ENCODE measurements at places on chromosomes 4 and X. TPM values are rescaled to one million over a fixed set of nuclear protein-coding genes. Genes with fewer than 3 reads are reported as not detected.

DNA sequence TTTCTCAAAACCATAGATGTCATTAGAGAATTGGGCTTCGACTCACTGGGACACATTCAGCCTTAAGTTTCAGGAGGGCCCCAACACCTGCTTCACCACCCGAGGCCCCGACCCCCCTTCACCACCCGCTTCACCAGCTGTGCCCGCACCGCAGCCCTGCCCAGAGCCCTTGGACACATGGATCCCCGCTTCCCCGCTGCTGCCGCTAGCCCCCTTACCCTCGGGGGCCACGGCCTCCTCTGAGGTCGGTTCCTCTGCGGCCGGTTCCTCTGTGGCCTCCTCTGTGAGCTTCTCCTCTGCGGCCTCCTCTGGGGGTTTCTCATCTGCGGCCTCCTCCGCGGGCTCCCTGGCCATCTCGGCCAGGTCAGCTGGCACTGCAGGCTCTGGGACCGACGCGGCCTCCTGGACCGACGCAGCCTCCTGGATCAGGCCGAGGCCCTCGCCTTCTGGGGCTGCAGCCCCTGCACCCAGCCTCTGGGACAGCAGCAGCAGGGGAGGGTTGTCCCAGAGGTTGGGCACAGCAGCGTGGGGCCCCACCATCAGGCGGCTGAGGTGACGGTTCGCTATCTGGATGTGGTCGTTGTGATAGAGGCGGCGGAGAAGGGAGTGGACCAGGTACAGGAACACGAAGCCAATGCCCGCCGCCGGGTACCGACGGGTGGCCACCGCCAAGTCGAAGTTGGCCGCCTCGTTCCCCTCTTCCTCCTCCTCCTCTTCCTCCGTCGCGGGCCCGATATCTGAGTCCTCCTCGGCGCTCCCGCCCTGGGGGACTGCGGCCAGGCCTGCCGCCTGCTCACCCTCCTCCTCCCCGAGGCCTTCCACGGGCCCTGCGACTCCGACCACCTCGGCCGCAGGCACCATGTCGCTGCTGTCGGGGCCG, 748 bp downstream of the CT47B1 start:
- no peaks in the 10 kb centered on the region for H3K36me3 ChIP-seq
- H3K27ac ChIP-seq = no peak overlapping the region
- DNase-seq = no peak
- no peak overlapping the region for H3K4me3 ChIP-seq
- H3K27me3 ChIP-seq = no peaks in the 10 kb centered on the region
- no peaks in the 10 kb centered on the region for H3K4me1 ChIP-seq

GRCh38 chrX:37302569-37302968, 46.6 kb upstream of the PRRG1 start:
- no peak overlapping the region for H3K27ac ChIP-seq
- H3K4me1 ChIP-seq = no peaks in the 10 kb centered on the region
- no peak overlapping the region for H3K4me3 ChIP-seq
- no peaks in the 10 kb centered on the region for H3K27me3 ChIP-seq
- DNase-seq = peak; percentile 9

The MAGEH1 gene
- 7.5 TPM for total RNA-seq

The USP17L18 gene
- total RNA-seq = not detected

The USP38 gene
- 21.3 TPM for total RNA-seq

GRCh38 chr4:72451349-72451748, 117.7 kb downstream of the ADAMTS3 start:
- H3K4me3 ChIP-seq = no peak overlapping the region
- H3K4me1 ChIP-seq = no peaks in the 10 kb centered on the region
- H3K36me3 ChIP-seq = no peaks in the 10 kb centered on the region
- H3K27ac ChIP-seq = no peak overlapping the region

GRCh38 chr4:24195991-24196736, 306.3 kb upstream of the PPARGC1A start:
- DNase-seq = no peak
- H3K36me3 ChIP-seq = no peaks in the 10 kb centered on the region
- H3K4me1 ChIP-seq = no peaks in the 10 kb centered on the region
- H3K27me3 ChIP-seq = no peaks in the 10 kb centered on the region
- H3K27ac ChIP-seq = no peak overlapping the region
- H3K4me3 ChIP-seq = no peak overlapping the region

DNA sequence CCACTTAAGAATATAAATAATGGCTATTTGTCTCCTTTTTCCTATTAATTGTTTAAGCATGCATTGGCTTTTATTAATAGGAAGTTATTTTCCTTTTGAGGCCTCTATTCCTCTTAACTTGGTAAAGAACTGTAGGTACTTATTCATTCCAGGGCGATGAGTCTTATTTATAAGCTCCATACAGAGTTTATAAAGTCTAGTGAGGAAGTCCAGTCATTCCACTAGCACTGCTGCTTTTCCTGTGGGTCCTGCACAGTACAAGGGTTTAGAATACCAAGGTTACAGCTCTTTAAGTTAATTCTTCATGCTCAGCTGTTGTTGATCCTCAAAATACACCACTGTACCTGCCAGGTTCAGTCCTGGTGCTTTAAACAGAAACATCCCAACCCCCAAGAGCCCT, 28.5 kb upstream of the WNK3 start:
- H3K4me1 ChIP-seq = no peaks in the 10 kb centered on the region
- no peak for DNase-seq
- no peaks in the 10 kb centered on the region for H3K36me3 ChIP-seq

- no peaks in the 10 kb centered on the region for H3K36me3 ChIP-seq
- no peak for DNase-seq
- no peaks in the 10 kb centered on the region for H3K4me1 ChIP-seq
- no peaks in the 10 kb centered on the region for H3K27me3 ChIP-seq
- H3K27ac ChIP-seq = no peak overlapping the region
- no peak overlapping the region for H3K4me3 ChIP-seq
Measured at GRCh38 chrX:111395149-111395548, 16.8 kb downstream of the DCX start.

- peak; percentile 21 for DNase-seq
- H3K27me3 ChIP-seq = no peaks in the 10 kb centered on the region
Measured at GRCh38 chrX:51614353-51615012, 4.2 kb downstream of the CENPVL3 start.

DNA sequence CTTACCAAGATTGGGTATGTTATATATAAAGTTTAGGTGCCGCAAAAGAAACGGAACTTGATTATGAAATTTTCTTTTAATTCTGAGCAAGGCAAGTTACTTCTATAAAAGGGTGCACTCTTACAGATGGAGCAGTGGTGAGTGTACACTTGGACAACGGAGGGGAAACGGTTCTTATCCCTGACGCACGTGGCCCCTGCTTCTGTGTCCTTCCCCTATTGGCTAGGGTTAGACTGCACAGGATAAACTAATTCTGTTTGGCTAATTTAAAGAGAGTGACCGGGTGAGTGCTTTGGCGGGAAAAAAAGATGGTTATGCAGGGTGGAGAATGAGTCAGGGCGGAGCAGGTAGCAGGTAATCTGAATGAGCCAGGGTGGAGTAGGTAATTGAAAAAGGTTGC, 149.5 kb downstream of the GC start:
- H3K4me1 ChIP-seq = no peaks in the 10 kb centered on the region
- no peak overlapping the region for H3K4me3 ChIP-seq
- H3K27ac ChIP-seq = no peak overlapping the region
- H3K36me3 ChIP-seq = no peaks in the 10 kb centered on the region
- H3K27me3 ChIP-seq = no peaks in the 10 kb centered on the region

GRCh38 chrX:150879855-150880807, 18.3 kb downstream of the CD99L2 start:
- no peaks in the 10 kb centered on the region for H3K36me3 ChIP-seq
- no peaks in the 10 kb centered on the region for H3K4me1 ChIP-seq
- H3K4me3 ChIP-seq = no peak overlapping the region
- DNase-seq = no peak
- H3K27me3 ChIP-seq = no peaks in the 10 kb centered on the region

DNA sequence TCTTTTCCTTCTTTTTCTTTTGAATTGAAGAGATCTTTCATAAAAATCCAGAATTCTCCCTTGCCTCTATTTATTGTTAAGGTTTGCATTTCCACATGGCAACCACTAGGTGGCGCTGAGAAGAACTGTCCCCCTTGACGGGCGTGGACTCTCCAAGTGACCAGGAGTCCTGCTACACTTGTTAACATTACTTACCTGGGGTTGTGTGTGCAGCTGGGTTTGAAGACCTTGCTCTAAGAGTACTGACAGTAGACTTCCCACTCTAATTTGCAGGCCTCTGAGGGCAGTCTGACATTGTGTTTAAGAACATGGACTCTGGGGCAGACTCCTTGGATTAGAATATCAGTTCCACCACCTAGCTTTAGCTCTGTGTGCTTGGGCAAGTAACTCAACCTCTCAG, 52.8 kb downstream of the GPRIN3 start:
- H3K27me3 ChIP-seq = no peaks in the 10 kb centered on the region
- no peak overlapping the region for H3K27ac ChIP-seq
- no peaks in the 10 kb centered on the region for H3K36me3 ChIP-seq

GRCh38 chrX:791479-792034, 161.0 kb downstream of the SHOX start:
- no peak overlapping the region for H3K27ac ChIP-seq
- DNase-seq = no peak
- no peaks in the 10 kb centered on the region for H3K36me3 ChIP-seq
- no peaks in the 10 kb centered on the region for H3K4me1 ChIP-seq

GRCh38 chr4:179803857-179804256, 2361.6 kb upstream of the AGA start:
- no peaks in the 10 kb centered on the region for H3K27me3 ChIP-seq
- no peaks in the 10 kb centered on the region for H3K4me1 ChIP-seq
- no peak for DNase-seq
- no peak overlapping the region for H3K4me3 ChIP-seq

The ANKRD50 gene
- total RNA-seq = 7.5 TPM

GRCh38 chr4:158067646-158068045, 105.2 kb downstream of the GASK1B start:
- no peaks in the 10 kb centered on the region for H3K27me3 ChIP-seq
- H3K4me3 ChIP-seq = no peak overlapping the region
- H3K36me3 ChIP-seq = no peaks in the 10 kb centered on the region
- no peak for DNase-seq
- no peak overlapping the region for H3K27ac ChIP-seq

DNA sequence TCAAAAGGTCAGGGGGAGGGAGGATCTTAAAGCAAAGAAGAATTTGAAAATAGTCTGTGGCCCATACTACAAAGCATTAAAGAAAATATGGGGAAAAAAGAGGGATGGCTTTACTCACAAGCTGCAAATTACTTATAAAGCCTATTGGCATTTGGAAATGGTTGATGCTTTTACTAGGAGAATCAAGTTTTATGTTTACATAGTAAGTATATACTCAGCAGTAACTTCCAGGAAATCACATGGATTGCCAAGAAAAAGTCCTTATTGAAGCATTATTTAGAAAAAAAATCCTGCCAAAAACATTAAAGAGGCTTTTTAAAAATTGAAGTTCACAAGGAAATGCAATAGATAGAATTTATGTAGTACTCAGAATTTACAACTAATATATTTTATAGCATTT, 8.4 kb upstream of the SH3RF1 start:
- H3K27me3 ChIP-seq = no peaks in the 10 kb centered on the region
- no peak for DNase-seq
- H3K4me3 ChIP-seq = no peak overlapping the region
- no peaks in the 10 kb centered on the region for H3K36me3 ChIP-seq
- H3K4me1 ChIP-seq = no peaks in the 10 kb centered on the region

The SERPINA7 gene
- total RNA-seq = not detected

- no peaks in the 10 kb centered on the region for H3K36me3 ChIP-seq
- no peak for DNase-seq
- H3K27ac ChIP-seq = peak overlapping the region; percentile 83
- no peaks in the 10 kb centered on the region for H3K27me3 ChIP-seq
- H3K4me1 ChIP-seq = peaks cover 20% of the 10 kb centered on the region
Measured at GRCh38 chr4:39525822-39526690, 1.2 kb downstream of the UGDH start.

- no peaks in the 10 kb centered on the region for H3K4me1 ChIP-seq
- H3K27me3 ChIP-seq = no peaks in the 10 kb centered on the region
- H3K4me3 ChIP-seq = no peak overlapping the region
- no peak for DNase-seq
Measured at GRCh38 chrX:18682979-18683387, 11.1 kb upstream of the RS1 start.

The INTU gene
- total RNA-seq = 4.2 TPM

The SAGE1 gene
- total RNA-seq = 22.9 TPM

- no peak overlapping the region for H3K27ac ChIP-seq
- no peak for DNase-seq
- no peak overlapping the region for H3K4me3 ChIP-seq
- peaks cover 35% of the 10 kb centered on the region for H3K4me1 ChIP-seq
- no peaks in the 10 kb centered on the region for H3K27me3 ChIP-seq
Measured at GRCh38 chr4:38464328-38464727, 199.7 kb upstream of the KLF3 start.

GRCh38 chr4:173074501-173074946, 94.1 kb upstream of the GALNT7 start:
- no peaks in the 10 kb centered on the region for H3K27me3 ChIP-seq
- no peak for DNase-seq
- no peak overlapping the region for H3K27ac ChIP-seq

GRCh38 chr4:168631241-168632162, 134.7 kb downstream of the PALLD start:
- no peak overlapping the region for H3K27ac ChIP-seq
- H3K4me1 ChIP-seq = no peaks in the 10 kb centered on the region
- peaks cover 7% of the 10 kb centered on the region for H3K27me3 ChIP-seq
- no peak for DNase-seq
- no peak overlapping the region for H3K4me3 ChIP-seq

DNA sequence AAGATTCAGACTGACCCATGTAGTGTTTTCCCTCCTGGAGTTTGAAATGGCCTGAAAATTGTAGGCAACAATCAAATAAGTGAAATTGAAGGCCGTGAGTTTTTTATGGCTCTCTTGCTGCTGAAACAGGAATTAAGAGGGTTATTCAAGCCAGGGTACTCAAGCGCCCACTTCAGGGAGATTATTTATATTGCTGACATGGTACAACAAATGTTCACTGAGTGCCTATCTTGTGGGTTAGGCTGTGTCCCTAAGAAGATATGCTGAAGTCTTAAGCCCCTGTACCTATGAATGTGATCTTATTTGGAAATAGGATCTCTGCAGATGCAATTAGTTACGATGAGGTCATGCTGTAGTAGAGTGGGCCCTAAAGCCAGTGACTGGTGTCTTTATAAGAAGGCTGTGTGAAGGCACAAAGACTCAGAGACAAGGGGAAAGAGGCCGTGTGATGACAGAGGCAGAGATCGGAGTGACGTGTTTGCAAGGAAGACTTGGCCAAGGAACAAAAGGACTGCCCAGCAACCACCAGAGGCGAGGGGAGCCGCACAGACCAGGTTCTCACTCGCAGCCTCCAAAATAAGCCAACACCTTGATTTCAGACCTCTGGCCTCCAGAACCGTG, 72.9 kb downstream of the MED28 start:
- no peaks in the 10 kb centered on the region for H3K4me1 ChIP-seq
- no peak overlapping the region for H3K4me3 ChIP-seq
- DNase-seq = no peak
- H3K27ac ChIP-seq = no peak overlapping the region

DNA sequence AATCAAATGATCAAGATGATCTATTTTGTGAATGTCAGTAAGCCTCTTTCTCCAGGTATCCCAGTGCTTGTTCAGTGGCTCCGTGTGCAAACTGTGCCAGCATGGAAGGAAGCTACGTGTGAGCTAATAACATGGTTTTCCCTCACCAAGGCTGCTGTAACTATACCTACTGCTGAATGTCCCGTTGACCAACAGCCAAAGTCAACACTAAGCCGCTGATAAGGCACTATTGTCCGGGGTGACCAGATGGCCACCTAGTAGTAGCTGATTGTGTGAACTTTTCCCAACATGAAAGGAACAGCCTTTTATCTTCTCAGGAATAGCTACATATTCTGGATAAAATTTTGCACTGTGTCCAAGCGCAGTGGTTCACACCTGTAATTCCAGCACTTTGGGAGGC, 58.0 kb upstream of the ABCG2 start:
- H3K4me1 ChIP-seq = no peaks in the 10 kb centered on the region
- no peak overlapping the region for H3K4me3 ChIP-seq
- no peak for DNase-seq
- H3K36me3 ChIP-seq = no peaks in the 10 kb centered on the region
- H3K27ac ChIP-seq = no peak overlapping the region
